CD4-positive, alpha-beta memory T cell (primary cell): ENCODE measurements at places on chromosomes 12 and 14.

DNA sequence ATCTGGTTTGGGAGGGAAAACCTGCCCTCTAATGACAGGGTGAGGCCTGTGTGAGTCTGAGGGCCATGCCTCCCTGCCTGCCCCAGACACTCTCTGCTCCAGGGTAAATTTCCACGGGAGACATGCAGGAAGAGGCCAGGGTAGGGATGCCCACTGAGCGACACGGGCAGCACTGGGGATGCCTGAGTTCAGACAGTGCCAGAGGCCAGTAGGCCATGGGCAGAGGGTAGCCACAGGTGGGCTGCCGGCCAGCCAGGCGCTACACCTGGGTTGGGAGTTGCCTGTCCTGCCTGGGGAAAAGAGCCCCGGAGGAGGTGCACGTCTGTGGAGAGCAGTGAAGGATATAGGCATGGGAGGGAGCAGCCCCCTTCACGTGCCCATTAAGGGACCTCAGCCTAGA, 3.6 kb downstream of the SERPINA12 start:
- no peak for DNase-seq

DNA sequence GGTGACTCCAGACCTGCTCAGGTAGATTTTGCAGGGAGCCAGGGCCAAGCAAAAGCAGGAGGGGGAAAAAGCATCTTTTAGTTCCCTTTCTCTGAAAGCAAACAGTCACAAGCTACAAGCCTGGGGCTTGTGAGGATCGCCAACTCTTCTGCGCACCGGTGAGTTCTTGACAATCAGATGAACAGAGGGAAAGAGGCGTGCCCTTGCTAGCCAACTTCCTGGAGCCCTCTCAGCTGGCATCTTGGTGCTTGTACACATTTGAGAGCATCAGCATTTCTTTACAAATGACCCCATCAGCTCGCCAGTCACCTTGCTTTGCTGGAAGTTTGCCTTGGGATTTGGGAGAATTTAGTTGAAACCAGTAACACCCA, 55.5 kb downstream of the ZNF664 start:
- DNase-seq, result no peak

DNA sequence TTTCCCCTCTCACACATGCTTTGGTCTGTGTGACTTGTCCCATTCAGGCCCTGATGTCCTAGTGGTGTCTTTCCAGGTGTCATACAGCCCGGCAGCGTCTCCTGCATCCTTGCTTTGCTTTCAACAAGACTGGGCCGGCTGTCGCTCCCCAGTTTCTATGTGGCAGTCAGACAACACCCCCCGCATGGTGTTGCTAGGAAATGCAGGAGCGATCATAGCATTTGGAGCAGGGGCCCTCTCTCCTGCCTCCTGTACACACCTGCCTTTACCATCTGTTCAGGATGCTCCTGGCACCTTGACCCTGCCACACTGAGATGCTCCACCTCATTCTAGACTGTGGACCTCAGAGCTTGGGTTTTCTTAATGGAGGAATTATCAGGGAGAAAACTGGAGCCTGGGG, 29.5 kb downstream of the CACNA1C start:
- no peak for DNase-seq

GRCh38 chr12:79206871-79207270, 342.3 kb downstream of the SYT1 start:
- no peak for DNase-seq

DNA sequence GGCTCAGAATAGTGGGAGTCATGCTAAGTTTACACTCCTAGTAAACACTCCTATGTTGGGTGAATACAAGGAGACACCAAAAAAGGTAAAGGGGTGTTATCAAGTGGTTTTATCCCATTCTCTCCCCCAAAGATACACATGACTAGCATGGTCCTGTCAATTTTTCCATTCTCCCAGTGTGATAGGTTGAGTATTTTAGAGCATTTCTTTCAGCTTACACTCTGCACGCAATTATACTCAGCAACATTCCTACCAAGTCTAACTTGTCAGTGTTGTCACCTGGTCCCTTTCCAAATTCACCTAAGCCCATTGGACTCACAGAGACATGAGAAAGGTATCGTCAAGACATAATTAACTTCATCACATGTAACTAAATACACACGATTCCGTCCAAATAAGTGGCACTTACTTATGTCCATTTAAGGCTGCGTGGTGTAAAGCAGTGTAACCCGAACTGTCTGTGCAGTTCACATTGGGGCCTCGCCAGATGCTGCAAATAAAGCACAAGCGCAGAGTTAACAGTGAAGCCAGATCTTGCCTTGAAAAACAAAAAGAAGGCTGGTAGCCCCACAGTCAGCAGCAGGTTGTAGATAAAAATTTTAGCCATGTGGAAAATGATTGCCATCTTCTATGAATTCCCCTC, 159.7 kb downstream of the ANKS1B start:
- no peak for DNase-seq

GRCh38 chr12:49428793-49429192, 61.5 kb downstream of the SPATS2 start:
- no peak for DNase-seq

GRCh38 chr14:20690848-20691640, 2.5 kb downstream of the ANG start:
- DNase-seq, result peak; percentile 65

DNA sequence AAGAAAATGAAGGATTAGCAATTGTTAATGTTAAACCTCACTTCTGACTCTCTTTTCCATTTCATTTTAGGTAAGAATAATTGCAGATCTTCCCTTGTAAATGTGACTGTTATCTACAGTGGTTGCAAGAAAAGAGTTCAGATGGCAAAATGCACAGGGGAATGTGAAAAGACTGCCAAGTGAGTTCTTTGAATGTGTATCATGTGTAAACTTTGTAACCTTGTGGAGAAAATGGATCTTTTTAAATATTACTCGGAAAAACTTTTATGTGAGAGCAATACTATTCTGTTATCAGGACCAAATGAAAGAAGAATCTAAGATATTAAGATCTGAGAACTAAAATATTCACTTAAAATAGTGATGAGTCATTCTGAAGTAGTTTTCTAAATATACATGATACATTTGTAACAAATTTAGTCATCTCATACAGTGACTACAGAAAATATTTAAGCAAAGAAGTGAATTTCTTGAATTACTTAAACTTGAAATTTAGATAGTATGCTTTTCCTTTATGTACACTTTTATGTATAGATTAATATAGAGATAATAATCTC, 122.5 kb upstream of the CNTN1 start:
- DNase-seq, result no peak

DNA sequence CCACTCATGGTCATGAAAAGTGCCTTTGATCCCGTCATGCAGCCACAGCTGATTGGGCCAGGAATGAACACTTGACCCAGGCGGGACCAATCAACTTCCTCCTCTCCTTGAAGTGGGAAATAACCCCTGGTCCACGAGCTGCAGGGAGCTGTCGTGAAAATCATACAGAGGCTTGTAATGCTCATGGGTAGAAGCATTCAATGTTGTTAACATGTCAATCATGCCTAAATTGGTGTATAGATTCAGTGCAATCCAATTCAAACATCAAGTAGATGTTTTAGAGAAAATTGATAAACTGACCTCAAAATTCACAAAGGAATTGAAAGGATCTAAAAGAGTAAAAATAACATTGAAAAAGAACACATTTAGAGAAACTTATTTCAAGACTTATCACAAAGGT, 1019.0 kb upstream of the TMEM132C start:
- no peak for DNase-seq

DNA sequence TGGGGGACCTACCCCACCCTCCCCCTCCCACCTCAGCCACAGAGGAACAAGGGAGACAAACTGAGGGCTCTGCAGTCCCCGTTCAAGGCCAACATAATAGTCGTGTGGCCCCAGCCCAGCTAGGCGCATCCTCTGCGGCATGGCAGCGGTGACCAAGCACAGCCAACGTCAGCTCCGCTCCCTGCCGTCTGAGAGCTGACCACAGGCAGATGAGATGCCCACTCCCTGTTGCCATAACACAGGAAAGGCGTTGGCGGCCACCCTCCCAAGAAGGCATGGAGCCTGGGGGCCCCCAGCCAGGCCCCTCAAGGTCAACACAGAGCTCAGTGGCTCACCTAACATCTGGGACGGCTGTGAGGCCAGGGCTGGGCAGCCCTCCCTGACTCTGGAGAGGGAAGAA, 32.6 kb upstream of the UBC start:
- DNase-seq, result no peak

DNA sequence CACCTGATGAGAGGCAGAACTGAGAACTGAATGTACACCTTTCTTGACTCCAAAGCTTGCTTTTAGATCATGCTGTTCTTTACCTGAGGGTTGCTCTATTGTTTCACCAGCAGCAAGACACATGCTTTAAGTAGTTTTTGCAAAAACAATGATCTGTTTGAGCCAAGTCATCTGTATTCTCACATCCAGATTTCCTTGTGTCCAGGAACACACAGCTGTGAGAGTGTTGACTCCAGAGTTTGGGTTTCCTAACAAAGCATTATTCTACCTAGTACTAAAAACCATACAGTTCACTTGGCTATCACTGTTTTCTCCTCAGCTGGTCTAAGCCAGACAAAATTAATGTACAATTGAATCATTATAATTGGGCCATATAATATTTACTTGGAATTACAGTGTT, 120.4 kb downstream of the STAB2 start:
- DNase-seq, result no peak

DNA sequence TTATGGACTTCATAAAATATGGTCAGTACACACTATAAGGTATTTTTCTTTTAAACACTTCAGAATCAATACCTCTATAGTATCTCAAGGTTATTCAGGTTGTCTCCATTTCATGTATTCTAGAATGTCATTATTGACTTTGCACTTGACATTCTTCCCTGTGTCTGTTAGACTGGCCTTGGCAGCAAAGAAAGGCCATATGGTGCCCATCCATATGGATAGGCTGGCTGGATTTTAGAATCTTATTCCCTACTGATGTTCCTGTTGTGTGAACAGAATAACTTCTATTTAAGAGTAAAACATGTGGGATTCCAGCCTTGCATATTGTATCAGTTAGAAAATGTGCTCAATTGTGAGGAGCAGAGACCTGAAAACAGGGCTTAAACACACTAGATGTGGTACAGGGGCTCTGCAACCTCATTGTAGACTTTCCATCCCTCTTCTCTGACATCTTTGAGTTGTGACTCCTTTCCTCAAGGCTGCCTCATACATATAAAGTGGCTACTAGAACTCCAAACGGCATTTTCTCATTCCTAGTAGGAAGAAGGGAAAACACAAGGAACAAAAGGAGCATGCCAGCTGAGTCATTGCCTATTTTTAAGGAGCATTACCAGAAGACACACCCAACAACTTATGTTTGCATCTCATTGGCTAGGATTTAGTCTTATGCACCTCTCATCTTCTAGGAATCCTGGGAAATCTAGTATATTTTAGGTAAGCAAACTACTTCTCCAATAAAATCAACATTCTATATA, 221.2 kb upstream of the TMPO start:
- DNase-seq, result no peak

GRCh38 chr12:132524405-132524804, 34.5 kb downstream of the FBRSL1 start:
- no peak for DNase-seq
